ENCODE measurements at places on chromosomes 4 and X.

GRCh38 chr4:1604706-1605205 is 79.4 kb downstream of the FAM53A start:
- no peak for DNase-seq

DNA sequence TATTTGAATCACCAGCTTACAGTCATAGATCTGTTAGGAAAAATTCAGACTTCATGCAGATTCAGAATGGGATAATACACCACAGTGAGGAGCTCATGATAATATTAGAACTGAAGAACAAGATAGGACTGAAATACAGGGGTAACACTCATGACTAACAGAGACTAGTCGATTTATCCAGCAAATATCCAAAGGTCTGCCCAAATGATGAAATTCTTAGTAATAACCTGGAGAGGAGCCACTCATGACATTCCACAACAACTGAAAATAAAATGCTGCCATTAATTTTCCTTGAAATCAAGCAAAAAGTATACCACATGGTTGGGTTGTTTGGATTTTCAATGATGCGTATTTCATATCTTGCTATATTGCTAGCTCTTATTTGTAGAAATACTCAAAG is 903.7 kb upstream of the ADGRL3 start:
- no peak for DNase-seq

GRCh38 chr4:83054928-83055327 is 19.9 kb downstream of the COPS4 start:
- no peak for DNase-seq

DNA sequence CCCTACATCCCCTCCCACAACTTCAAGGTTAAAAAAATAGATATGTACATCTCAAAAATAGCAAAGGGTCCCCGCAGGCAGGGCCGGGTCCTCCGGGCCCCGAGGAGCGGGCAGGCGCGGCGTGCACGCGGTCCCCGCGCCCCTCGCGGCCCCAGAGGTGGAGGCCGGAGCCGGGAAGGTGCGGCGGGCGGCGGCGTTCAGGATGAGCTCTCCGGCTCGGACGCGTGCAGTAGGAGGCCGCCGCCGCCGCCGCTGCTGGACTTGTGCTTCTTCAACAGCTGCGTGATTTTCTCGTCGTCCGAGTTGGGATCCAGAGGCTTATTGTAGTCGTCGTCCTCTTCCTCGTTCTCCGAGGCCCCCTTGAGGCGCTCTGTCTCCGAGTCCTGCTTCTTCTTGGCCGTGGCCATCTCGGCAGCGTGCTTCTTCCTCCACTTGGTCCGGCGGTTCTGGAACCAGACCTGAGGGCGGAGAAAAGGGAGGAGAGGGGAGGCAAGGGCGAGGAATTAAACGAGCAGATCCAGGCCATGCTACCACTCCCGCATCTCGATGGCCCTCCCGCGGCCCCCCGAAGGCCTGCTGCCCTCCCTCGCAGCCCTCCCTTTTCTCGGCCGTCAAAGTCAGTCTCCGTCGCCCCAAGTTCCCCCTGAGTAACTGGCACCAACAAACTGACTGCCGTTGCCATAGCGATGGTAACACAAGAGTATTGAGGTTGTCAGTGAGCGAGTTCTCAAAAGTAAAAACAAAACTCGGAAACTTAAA is 5.8 kb downstream of the NKX6-1 start:
- no peak for DNase-seq

DNA sequence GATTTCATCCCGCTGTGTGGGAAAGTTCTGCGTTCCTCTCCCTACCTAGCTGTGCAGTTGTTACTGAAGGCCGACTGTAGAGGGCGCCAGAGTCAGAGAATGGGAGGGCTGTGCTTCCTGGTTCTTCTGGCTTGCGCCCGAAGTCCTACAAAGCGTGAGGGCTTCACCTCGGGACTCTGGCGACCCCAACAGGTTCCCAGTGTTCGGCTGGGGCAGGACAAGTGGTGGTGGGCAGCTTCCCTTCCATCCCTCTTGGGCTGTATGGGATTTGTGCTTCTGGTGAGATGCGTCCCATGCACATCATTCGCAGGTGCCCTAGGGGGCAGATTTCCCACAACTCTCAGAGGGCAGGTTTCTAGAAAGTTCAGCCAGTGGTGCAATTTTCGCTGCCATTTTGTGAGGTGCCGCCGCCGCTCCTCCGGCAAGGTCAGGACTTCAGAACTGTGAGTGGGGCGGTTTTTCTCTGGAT is 27.3 kb downstream of the CT45A1 start:
- DNase-seq = peak; percentile 2

DNA sequence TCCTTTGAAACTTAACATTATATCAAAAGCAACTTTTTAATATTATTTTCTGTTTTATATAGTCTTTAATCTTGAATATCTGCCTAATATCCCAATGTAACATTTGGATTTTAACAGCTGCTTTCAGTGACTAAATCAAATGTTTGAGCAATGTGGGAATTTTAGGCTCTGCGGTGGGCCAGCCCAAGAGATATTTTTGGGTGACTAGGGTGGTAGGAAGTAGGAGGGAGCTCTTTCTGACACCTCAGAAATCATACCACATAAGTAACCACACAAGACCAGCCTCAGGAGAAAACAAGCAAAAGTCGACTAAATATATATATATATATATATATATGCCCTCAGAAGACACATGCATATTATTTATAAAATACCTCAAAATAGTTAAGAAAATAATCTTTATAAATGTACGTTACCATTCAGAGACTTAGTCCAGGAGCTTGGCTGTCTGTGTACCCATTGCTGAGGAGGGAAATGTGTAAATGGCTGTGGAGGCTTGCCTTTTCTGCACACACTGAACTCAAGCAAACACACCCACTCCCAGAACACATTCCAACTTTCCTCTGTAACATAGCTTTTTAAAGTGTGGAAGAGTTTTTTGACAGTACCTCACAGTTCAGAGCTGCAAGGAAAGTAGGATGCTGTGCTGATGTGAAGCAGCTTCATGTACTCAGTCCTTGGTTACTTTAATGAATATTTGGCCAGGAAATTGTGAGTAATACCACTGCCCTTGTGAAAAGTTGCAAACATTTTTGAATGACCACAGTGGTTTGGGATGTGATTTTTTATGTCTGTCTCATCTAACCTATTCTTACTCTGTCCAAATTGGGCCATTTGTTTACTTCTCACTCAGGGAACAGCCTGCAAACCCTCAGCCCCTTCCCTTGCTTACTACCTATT is at the start of gene RTL3:
TSS of gene RTL3 (minus strand) at position 484 of the 900 bp plus-strand sequence. CDS start 908 bp downstream, outside the sequence.
- DNase-seq = no peak

- DNase-seq = no peak
Measured at GRCh38 chr4:6703786-6704185, 5.9 kb downstream of the MRFAP1L1 start.

GRCh38 chrX:17185431-17185830 is 189.6 kb upstream of the NHS start:
- no peak for DNase-seq

GRCh38 chr4:37793562-37793961 is 32.9 kb upstream of the PGM2 start:
- DNase-seq = no peak

- DNase-seq = no peak
Measured at GRCh38 chr4:181756451-181757095, 486.6 kb upstream of the TENM3 start.

DNA sequence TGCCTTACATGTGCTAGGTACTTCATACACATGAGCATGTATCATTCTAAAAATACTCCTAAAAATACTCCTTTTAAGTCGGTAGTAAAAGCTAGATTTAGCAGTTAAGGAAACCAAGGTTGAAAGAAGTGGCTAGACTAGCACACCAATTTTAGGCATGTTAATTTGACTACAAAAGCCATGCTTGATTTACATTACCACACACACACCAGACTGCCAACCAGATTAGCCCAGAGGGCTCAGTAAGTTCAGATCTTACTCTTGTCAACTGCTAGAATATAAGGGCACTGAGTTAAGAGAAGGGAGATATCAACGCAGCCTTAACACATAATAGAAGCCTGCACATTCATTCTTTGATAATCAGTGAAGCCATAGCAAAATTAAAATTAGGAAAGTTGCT is 117.9 kb downstream of the MID1IP1 start:
- no peak for DNase-seq

- DNase-seq = no peak
Measured at GRCh38 chr4:26782830-26783202, 77.8 kb upstream of the STIM2 start.

- DNase-seq = no peak
Measured at GRCh38 chr4:52370576-52370975, 288.5 kb downstream of the USP46 start.

GRCh38 chrX:68936608-68937007 is 107.8 kb downstream of the EFNB1 start:
- DNase-seq = no peak

- DNase-seq = no peak
Measured at GRCh38 chr4:46890056-46890455, 19.0 kb downstream of the COX7B2 start.

DNA sequence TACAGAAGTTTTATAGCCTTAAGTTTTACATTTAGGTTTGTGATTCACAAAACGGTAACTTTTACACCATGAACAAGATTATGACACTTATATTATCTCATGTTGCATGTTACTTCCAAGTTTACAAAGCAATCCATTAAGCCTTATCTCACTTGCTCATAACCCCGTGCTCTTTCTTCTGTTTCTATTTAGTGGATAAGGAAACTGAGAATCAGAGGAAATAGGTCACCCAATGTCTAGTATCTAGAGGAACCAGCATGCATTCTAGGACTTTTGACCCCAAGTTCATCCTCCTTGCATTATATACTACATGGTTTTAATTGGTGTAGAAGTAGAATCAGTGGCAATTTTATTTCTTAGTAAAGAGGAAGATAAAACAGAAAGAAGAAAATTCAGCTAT is 67.0 kb upstream of the ANXA3 start:
- no peak for DNase-seq

DNA sequence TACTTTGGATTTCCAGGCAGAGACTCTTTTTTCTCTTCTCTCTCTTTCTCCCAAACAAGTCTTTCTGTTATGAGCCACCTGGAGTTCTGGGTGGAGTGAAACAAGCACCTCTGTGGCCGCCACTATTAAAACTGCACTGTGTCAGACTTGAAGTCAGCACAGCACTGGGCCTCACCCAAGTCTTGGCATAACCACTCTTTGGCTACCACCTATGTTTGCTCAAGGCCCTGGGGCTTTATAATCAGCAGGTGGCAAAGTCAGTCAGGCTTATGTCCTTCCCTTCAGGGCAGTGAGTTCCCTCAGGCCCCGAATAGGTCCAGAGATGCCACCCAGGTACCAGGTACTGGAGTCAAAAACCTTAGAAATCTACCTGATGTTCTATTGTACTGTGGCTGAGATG is 52.4 kb downstream of the ITIH6 start:
- DNase-seq = no peak

DNA sequence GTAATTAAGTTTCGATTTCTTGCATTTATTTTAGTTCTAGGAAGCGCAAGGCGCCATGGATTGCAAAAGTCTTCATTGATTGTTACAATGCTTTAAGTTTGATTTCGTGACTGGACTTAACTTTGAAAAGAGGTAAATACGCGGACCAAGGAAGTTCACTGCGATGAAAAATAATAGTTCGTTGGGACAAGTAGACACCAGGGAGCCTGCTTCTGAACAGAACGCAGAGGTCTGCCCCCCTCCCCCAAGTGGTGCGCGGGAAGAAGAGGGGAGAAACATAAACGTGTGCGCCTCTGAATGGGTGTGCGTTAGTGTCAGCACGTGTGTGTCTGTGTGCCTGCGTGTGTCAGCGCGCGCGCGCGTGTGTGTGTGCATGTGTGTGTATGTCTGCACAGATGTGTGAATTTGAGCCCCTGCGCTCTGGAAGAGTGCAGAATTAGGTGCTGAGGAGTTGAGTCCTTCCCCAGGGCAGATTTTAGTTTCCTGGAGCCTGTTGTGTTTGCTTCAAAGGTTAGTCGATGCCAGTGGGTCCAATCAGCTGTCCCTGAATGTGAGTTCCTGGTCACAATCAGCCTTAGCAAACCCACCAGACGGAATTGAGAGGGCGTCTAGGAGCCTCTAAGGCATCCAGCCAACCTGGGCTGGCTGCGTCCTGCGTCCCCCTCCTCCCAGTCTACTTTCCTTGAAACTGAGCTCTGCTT is 5.8 kb upstream of the POU4F2 start:
- no peak for DNase-seq

GRCh38 chr4:76754439-76754838 is 143.5 kb downstream of the SOWAHB start:
- no peak for DNase-seq

- DNase-seq = no peak
Measured at GRCh38 chr4:188411805-188412204, 272.6 kb downstream of the TRIML1 start.

- DNase-seq = no peak
Measured at GRCh38 chr4:140296335-140297220, 76.9 kb upstream of the SCOC start.

DNA sequence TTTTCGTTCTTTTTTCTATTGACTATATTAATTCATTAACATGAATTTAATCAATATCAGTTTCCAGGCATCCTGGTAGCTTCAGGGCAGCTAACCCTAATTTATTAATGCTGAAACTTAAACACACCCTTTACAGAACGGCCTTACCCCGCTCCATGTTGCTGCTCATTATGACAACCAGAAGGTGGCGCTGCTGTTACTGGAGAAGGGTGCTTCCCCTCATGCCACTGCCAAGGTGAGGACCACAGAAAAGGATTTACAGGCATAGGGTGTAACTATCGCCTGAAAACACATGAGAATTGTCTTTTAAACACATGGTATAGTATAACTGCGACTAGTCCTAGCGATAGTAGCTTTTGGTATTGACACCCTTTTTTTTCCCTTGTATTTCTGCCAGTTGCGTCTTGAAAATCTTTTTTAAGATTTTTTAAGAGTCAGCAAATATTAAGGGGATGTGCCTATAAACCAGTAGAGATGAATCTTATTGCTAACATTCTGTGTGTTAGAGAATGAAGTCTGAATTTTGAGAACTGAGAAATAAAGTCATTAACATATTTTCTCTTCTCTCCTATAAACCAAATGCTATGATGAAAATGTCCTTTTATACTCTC is 229.0 kb downstream of the ANK2 start:
- no peak for DNase-seq

DNA sequence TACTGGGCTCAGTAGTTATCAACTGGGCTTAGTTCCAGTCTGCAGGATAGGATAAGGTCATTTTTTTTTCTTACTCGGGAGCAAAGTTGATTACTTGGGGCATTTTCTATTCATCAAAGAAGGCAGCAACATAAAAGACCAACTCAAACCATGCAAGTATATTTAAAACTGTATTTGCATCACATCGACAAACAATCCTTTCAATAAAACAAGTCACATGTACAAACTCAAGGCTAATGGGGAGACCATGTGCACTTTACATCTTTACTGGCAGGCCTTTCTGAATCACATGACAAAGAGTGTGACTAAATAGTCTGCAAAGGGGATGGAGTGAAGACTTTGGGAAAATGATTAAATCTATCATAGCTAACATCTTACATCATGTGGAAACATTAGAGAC is 610.4 kb upstream of the BOD1L1 start:
- no peak for DNase-seq

DNA sequence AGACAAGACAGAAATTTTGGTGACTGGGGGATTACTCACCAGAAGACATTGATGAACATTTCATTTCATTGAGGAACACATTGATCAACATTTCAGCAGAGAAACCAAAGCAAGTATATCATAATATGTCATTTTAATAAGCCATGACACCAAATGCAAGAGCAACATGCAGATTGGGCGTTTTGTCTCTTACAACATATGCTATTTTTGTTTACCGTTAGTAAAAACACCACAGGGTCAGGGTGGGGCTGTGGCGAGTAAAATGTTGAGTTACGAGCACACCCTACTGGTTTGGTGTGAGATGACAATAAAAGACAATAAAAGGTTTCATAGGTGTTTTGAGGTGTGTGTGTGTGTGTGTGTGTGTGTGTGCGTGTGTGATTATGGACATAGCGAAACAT is 294.5 kb downstream of the PDGFC start:
- no peak for DNase-seq

Data from activated CD8-positive, alpha-beta memory T cell treated with anti-CD3 and anti-CD28 coated beads for 48 hours (primary cell).